ENCODE measurements at places on chromosomes 1 and 21.

DNA sequence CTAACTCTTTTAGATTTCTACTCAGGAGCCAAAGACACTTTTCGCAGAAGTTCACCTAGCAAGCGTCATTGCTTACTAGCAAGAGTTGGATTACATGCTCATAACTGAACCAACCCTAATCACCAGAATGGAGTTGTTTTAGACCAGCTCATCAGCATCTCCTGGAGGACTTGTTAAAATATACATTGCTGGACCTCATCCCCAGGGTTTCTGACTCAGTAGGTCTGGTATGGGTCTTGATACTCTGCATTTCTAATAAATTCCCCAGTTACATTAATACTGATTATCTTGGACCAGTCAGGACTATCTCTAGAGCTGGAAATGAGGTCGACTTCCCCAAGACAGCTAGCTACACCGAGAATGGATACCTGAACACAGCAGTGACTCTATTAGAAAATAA is 9.7 kb upstream of the PRDX6 start:
- no peak for DNase-seq

DNA sequence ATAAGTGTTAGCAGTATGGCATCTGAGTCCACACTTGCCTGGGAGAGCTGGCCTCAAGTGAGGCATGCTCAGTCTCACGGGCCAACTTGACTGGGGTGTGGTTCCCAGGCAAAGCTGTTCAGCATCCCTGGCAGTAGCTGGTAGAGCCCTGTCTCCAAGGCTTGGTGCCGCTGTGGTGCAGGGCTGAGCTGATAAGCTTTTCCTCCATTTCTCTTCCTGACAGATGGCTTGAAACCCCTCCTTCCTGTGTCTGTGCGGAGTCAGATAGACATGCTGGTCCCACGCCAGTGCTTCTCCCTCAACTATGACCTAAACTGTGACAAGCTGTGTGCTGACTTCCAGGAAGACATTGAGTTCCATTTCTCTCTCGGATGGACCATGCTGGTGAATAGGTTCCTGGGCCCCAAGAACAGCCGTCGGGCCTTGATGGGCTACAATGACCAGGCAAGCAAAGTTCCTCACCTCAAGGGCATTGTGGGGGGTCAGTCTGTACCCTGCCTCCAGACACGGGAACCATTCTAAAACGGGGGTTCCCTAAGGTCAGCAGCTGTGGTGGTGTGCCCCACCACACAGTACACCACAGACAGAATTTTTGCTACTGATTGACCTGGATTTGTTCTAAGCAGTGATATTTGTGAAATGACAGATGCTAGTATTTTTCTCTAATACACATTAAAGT is 13.7 kb upstream of the MIIP start:
- DNase-seq = no peak

DNA sequence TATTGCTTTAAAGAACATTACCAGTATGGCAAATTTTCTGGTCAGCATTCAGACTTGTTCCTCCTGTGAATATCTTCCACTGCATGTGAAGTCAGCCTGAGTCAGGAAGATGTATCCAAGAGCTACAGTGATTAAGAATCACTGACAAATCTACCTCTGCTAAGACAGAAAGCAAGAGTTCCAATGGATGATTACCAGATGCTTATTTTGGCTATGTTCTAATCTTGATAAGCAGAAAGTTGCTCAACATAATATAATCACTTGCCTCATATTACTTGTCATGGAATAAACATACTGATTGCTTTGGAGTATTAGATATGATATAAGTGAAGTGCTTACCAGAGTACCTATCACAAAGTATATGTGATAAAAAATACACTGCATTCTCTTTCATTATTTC is 738.1 kb downstream of the ADGRL2 start:
- DNase-seq = no peak

DNA sequence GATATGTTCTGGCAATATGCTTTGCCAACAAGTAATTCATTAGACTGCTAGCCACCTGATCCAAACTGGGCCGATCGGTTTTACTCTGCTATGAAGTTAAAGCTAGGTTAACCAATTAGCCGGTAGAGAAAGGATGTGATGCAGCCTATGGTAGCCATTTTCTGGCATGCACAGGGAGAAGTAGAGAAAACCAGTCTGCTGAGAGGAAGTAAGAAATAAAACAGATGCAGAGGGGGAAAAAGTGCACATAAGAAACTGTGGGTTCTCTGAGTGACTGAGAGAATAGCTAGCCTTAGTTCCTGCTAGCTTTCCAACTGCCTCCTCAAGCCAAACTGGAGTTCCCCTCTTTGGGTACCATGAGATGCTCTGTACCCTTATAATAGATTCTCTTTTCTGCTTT is 52.8 kb downstream of the ARID4B start:
- no peak for DNase-seq

- no peak for DNase-seq
These were observed 4.9 kb downstream of the VWA1 start for GRCh38 chr1:1440262-1441001.

DNA sequence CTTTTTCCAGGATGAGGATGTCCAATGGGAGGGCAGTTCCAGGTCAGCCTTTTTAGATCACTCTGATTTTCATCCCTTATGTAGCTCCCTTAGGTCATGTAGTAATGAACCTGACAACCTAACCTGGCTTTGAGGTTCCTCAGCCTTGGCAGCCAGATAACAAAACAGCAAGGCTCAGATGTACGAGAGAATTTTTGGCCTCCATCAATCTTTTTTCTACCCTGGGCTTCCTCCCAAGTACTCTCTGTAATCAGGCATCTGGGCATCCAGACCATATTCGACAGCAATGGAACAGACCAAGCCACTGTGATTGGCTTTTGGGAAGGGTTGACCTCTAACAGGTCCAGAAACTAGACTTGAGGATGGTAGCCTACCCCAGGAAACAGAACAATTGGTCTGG is 38.6 kb downstream of the KCNH1 start:
- DNase-seq = no peak
